ENCODE measurements at places on chromosomes 16 and 17.

DNA sequence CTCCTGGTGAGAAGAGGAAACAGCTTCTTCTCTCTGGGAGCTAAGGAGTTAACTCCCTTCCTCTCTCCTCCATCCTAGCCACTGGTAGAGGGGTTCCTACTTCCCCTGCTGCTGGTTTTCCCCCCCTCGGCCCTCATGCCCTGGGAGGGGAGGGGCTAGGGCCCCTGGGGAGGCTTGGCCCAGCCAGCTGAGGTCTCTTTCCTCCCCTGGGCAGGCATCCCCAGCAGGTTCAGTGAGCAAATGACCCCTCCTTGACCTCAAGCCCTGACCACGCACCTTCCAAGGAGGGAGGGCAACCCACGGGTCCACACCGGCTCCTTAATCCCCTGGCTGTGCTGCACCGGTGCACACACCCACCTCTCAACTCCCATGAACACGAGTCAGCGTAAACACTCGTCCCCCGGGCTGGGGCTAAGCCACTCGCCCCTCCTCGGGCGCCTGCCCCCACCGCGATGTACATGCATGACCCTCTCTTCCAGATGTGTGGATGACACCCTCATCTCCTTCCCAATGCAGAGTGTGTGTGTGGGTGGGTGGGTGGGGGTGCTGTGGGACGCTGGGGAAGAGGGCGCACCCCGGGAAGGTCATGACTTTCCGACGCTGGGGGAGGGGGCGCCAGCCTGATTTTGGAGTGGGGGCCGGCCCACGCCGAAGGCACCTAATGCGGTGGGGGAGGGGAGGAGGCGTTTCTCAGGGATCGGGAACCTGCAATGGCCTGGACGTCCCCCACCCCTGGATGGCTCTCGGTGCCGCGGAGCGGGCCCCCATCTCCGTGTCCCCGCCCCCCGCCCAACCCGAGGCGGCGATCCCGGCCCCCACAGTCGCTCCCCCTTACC is 33.7 kb downstream of the SRCIN1 start:
- DNase-seq = no peak

- no peak for DNase-seq
Observed at GRCh38 chr17:33140413-33141099, 148.9 kb downstream of the SPACA3 start.

DNA sequence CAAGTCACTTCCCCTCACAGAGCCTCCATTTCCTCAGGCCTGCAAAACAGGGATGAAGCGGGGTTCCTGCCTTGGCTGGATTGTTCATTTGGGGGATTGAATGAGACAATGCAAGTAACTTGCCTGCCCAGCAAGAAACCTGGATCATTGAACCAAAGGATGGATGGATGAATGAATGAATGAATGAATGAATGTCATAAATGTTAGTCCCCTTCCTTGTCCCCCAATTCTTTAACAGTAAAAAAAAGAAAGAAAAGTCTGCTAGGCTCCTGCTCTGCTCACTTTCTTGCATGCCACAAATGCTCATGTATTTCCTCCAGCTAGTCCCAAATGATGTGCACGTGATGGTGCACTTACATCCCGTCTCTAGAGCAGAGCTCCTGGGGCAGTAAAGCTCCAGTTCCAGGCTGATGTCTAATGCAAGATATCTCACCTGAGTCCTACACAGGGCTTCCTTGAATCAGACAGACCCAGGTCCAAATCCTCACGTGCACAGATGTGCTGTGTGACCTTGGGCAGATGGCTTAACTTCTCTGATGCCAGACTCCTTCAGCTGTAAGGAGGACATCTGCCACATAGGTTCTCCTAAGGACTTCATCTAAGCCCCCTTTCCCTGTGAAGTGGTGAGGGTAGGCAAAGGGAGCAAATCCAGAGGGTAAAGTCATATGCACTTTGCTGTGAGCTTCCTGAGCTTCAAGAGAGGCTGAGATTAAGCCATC is 45.5 kb downstream of the C16orf82 start:
- DNase-seq = no peak

DNA sequence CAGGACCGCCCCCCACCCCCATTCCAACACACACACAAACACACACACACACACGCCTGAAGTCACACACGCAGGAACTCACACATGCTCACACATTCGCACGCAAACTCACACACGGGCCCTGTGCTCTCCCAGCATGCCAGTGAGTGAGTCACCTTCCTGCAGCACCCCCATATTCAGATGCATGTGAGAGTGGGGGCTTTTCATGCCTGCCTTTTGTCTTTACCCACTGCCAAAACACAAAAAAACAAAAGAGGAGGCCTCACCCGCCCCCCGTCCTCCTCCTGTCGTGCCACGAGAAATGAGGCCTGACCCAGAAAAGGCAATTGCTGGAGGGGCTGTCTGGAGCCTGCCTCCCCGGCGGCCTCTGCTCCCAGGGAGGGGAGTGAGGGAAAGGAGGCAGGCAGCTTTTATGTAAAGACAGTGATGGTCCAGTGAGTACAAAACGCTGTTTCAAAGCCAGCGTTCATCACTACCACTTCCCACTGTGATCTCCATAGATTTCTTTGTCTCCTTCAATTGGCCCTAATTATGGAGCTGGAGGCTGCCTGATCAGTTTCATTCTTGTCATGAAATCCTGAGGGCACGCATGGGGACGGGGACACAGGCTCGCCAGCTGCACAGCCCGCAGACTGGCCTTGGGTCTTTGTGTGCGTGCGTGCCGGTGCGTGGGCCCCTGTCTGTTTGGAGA is 29.5 kb upstream of the GSE1 start:
- DNase-seq = no peak

GRCh38 chr16:24771779-24772157 is 42.3 kb downstream of the TNRC6A start:
- DNase-seq = no peak

DNA sequence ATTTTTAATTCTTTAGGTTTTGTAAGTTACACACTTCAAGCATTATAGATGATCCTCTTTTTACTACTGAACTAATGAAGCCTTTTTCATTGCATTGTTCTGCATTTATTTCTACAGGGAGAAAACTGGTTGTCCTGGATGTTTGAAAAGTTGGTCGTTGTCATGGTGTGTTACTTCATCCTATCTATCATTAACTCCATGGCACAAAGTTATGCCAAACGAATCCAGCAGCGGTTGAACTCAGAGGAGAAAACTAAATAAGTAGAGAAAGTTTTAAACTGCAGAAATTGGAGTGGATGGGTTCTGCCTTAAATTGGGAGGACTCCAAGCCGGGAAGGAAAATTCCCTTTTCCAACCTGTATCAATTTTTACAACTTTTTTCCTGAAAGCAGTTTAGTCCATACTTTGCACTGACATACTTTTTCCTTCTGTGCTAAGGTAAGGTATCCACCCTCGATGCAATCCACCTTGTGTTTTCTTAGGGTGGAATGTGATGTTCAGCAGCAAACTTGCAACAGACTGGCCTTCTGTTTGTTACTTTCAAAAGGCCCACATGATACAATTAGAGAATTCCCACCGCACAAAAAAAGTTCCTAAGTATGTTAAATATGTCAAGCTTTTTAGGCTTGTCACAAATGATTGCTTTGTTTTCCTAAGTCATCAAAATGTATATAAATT is 53.0 kb downstream of the TUBD1 start:
- no peak for DNase-seq

- no peak for DNase-seq
Observed at GRCh38 chr17:62827746-62828485, 19.8 kb upstream of the MARCHF10 start.

GRCh38 chr16:70576431-70577255 is 53.0 kb downstream of the SF3B3 start:
- no peak for DNase-seq

GRCh38 chr17:55543709-55544108 is 32.5 kb upstream of the SMIM36 start:
- DNase-seq = no peak

- peak; percentile 80 for DNase-seq
Observed at GRCh38 chr16:30472328-30472942, at the start of gene ITGAL. ITGAL (plus strand) TSS chr16:30472742; CDS start chr16:30472838, 96 bp downstream.

DNA sequence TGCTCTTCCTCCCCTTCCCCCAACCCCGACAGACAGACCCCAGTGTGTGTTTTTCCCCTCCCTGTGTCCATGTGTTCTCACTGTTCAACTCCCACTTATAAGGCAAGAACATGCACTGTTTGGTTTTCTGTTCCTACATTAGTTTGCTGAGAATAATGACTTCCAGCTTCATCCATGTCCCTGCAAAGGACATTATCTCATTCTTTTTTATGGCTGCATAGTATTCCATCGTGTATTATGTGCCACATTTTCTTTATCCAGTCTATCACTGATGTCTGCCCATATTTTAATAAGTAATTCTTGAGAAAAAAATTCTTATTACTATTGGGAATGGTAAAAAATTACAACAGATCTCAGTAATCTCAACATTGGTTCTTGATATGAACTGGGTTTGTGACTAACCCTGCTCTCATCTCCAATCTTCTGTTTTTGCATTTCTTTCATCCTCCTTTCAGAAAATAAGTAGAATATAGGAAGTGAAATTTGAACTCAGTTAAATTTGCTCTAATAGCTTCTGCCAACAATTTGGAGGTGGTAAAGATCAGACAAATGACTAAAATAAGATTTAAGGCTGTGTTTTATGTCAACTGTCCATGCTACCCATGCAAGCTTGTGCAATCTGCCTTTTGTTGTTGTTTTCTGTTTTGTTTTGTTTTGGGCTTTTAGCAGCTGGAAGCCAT is 11.1 kb downstream of the MARF1 start:
- no peak for DNase-seq

- DNase-seq = no peak
Observed at GRCh38 chr17:35912339-35912912, 18.1 kb downstream of the RDM1 start.

DNA sequence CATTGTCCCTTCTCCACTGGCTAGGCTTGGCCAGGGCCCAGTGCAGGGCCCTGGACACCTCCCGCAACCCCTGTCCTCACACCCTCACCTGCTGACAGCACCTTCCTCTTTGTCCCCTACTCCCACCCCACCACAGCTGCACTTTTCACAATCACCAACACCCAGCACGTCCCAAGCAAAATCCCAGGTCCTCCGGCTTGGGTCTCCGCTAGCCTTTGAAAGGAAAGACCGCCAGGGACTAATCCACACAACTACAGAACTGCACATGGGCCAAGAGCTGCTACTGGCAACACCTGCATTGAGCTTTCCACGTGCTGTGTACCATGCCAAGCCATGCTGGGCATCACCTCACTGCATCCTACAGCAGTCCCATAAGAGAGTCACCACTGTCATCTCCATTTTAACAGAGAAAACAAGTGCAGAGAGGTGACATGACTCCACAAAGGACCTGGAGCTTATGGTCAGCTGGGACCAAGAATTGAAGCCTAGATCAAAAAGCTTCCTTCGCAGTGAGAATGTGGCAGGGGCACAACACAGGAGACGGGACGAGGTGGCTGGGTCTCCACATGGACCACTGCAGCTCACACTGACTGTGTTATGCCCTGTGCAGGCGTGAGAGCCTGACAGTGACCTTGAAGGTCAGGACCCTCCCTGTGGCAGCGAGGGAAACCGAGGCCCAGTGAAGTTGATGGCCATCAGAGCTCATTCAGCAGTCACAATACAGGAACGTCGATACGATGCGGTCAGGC is 22.5 kb downstream of the FBXO31 start:
- DNase-seq = no peak

GRCh38 chr17:15479703-15480102 is 12.3 kb upstream of the CDRT4 start:
- no peak for DNase-seq

DNA sequence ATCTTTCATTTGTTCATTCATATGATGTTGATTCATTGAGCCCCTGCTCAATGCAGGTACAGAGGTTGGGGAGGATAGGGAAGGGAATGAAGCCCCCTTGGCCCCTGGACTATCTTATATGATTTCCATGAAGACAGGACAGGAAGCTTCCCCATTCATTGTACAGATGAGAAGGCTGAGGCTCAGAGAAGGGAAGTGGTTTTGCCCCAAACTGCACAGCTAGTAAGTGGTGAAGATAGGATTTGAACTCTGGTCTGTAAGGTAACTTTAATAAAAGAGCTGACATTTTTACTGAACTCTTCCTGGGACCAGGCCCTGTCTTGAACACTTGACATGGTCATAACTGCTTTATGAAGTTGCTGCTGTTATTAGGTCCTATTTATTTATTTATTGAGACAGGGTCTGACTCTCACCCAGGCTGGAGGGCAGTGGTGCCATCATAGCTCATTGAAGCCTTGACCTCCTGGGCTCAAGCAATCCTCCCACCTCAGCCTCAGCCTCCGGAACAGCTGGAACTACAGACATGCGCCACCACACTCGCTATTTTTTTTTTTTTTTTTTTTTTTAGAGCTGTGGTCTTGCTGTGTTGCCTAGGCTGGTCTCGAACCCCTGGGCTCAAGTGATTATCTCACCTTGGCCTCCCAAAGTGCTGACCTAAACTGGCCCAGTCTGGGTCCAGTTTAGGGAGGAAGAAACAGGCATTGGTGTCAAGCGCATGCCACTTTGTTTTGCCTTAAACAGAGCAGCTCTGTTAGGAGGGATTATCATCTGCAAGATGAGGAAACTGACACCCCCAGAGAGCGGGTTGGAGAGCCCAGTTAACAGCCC is 5.0 kb downstream of the CTF1 start:
- DNase-seq = no peak

DNA sequence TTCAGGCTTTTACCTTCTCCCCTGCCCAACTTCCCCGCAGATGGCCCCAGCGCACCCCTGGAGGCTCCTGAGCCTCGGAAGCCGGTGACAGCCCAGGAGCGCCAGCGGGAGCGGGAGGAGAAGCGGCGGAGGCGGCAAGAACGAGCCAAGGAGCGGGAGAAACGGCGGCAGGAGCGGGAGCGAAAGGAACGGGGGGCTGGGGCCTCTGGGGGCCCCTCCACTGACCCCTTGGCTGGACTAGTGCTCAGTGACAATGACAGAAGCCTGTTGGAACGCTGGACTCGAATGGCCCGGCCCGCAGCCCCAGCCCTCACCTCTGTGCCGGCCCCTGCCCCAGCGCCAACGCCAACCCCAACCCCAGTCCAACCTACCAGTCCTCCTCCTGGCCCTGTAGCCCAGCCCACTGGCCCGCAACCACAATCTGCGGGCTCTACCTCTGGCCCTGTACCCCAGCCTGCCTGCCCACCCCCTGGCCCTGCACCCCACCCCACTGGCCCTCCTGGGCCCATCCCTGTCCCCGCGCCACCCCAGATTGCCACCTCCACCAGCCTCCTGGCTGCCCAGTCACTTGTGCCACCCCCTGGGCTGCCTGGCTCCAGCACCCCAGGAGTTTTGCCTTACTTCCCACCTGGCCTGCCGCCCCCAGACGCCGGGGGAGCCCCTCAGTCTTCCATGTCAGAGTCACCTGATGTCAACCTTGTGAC is 3.6 kb downstream of the MAPK7 start:
- no peak for DNase-seq

DNA sequence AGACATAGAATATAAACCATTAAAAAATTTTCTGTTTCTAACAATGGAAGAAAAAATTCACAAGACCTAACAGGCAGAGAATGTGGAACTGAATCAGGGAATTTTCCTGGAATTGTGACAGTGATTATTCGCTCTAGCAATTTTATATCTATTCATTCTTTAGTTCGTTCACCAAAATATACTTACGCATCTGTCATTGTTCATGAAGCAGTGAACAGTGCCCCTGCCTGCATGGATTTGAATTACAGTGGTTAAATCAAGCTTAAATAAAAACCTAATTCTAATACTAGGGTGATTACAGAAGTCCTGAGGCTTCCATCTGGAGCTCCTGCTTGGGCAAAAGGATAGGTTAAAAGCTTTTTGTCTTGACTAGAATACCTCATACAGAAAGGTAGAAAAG is 48.6 kb downstream of the ABCA8 start:
- DNase-seq = no peak
